ENCODE measurements at places on chromosomes 7 and 10.

- no peaks in the 10 kb centered on the region for H3K27me3 ChIP-seq
- no peaks in the 10 kb centered on the region for H3K36me3 ChIP-seq
- DNase-seq, result no peak
- no peaks in the 10 kb centered on the region for H3K4me1 ChIP-seq
- no peak overlapping the region for H3K27ac ChIP-seq
Observed at GRCh38 chr7:79820387-79820786, 314.2 kb upstream of the GNAI1 start.

GRCh38 chr7:101124376-101125056 is 2.4 kb upstream of the SERPINE1 start:
- no peaks in the 10 kb centered on the region for H3K27me3 ChIP-seq
- H3K27ac ChIP-seq, result peak overlapping the region; percentile 87
- H3K4me1 ChIP-seq, result no peaks in the 10 kb centered on the region
- H3K36me3 ChIP-seq, result no peaks in the 10 kb centered on the region
- no peak overlapping the region for H3K4me3 ChIP-seq

DNA sequence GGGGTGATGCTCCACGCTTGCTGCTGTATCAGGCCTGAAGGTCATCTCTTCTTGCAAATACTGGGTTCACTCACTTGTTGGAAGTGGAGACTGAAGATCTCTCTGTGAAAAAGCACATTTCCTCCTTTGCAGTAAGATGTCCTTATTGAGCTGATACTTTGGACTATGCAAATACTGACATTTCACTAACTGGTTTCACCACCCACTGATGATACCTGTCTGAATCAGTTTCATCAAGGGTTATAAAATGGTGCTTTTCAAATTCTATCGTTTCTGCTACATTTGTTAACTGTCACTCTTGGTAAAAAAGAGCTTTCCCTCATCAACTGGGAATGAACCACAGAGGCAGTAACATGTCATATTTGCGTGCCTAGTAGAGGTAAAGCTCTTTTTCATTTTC is 35.5 kb downstream of the RAB19 start:
- no peaks in the 10 kb centered on the region for H3K36me3 ChIP-seq
- H3K4me1 ChIP-seq, result no peaks in the 10 kb centered on the region
- no peak overlapping the region for H3K4me3 ChIP-seq
- DNase-seq, result no peak
- H3K27me3 ChIP-seq, result no peaks in the 10 kb centered on the region
- no peak overlapping the region for H3K27ac ChIP-seq

- H3K4me1 ChIP-seq, result no peaks in the 10 kb centered on the region
- no peaks in the 10 kb centered on the region for H3K36me3 ChIP-seq
- no peak overlapping the region for H3K27ac ChIP-seq
- DNase-seq, result no peak
- no peaks in the 10 kb centered on the region for H3K27me3 ChIP-seq
Observed at GRCh38 chr7:47080816-47081215, 501.1 kb downstream of the TNS3 start.

GRCh38 chr10:107238275-107238674 is 73.8 kb upstream of the SORCS1 start:
- no peak overlapping the region for H3K27ac ChIP-seq
- H3K27me3 ChIP-seq, result no peaks in the 10 kb centered on the region
- DNase-seq, result no peak
- no peaks in the 10 kb centered on the region for H3K36me3 ChIP-seq
- no peaks in the 10 kb centered on the region for H3K4me1 ChIP-seq
- H3K4me3 ChIP-seq, result no peak overlapping the region

DNA sequence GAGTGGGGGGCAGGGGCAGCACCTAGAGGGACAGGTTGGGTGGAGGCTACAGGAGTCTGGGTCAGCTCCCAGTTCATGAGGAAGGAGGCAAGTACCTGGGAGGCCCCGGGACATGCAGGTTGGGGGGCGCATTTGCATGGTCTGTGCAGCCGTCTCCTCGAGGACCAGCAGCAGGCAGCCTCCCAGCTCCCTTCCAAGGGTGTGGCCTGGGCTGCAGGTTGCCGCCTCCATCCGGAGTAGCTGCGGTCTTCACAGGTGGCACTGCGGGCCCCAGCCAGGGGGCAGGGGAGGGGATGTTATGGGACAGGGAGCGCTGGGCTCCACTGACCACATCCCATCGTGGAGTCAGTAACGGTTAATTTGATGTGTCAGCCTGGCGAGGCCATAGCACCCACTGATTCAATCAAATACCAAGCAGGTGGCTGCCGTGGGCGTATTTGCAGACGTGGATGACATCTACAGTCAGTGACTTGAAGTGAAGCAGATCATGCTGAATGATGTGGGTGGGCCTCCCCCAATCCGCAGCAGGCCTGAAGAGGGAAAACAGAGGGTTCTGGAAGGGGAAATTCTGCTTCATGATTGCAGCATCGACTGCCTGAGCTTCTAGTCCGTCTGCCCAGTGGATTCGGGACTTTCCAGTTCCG is 81.6 kb downstream of the PRKAG2 start:
- H3K27ac ChIP-seq, result no peak overlapping the region
- no peaks in the 10 kb centered on the region for H3K27me3 ChIP-seq
- H3K36me3 ChIP-seq, result no peaks in the 10 kb centered on the region
- no peak overlapping the region for H3K4me3 ChIP-seq
- DNase-seq, result peak; percentile 72

All from aorta (tissue), 5 donors.